ENCODE measurements at places on chromosomes 1 and 21. TPM values are rescaled to one million over a fixed set of nuclear protein-coding genes. Genes with fewer than 3 reads are reported as not detected.

Gene CSMD2
- 2.0 TPM for polyA plus RNA-seq

Gene ZNF697
- 3.2 TPM for polyA plus RNA-seq

Gene BRDT
- not detected for polyA plus RNA-seq

Gene RGSL1
- not detected for polyA plus RNA-seq

Gene LCE2A
- not detected for polyA plus RNA-seq

Gene HAX1
- polyA plus RNA-seq: 268 TPM

Gene PTGS2
- 100 TPM for polyA plus RNA-seq

Gene GGPS1
- 18.8 TPM for polyA plus RNA-seq

Gene TTC24
- not detected for polyA plus RNA-seq

Gene NHLH1
- 0.20 TPM for polyA plus RNA-seq

Gene ADAR
- 143 TPM for polyA plus RNA-seq

Gene HHIPL2
- polyA plus RNA-seq: 0.32 TPM

Gene CHI3L2
- polyA plus RNA-seq: 0.05 TPM

Gene PUM1
- polyA plus RNA-seq: 59.4 TPM

Gene TNFRSF8
- polyA plus RNA-seq: not detected

Gene TMEM269
- not detected for polyA plus RNA-seq

Gene CBR3
- 13.5 TPM for polyA plus RNA-seq

Gene EPS8L3
- not detected for polyA plus RNA-seq

Gene MAN1C1
- 0.98 TPM for polyA plus RNA-seq

Data from BJ (cell line).